Stimulated activated CD8-positive, alpha-beta memory T cell treated with anti-CD3 and anti-CD28 coated beads, Interleukin-7, amount 100 ng/mL, for 24 hours (primary cell): ENCODE measurements at places on chromosomes 2 and 18.

DNA sequence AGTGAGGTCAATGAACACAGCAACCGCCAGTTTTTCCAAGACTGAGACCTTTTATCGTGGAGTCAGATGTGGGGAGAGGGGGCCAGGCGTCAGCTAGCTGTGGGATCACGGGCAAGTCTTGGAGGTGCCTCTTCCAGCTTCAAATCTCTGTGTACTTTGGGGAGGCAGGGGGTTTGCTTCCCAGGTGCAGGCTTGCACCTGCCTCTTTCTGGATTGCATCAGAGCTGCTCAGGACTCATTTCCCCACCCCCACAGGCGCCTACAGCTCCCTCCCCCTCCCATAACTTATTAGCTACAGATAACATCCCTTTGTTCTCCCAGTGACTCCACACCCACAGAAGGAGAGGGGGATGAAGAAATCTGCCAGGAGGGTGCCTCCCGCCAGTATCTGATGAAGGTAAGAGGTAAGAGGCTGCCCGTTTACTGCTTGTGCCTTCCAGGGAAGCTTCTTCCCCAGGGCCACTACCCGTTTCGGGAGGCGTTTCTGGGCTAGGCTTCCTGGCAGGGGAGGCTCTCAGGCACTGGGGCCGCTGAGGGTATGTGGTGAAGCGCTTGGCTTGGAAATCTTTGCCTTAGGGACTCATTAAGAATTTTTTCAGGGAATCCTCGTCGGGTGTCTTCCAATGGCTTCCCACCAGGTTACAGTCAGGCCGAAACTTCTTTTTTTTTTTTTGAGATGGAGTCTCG is 18.8 kb upstream of the MRPL33 start:
- DNase-seq = no peak

DNA sequence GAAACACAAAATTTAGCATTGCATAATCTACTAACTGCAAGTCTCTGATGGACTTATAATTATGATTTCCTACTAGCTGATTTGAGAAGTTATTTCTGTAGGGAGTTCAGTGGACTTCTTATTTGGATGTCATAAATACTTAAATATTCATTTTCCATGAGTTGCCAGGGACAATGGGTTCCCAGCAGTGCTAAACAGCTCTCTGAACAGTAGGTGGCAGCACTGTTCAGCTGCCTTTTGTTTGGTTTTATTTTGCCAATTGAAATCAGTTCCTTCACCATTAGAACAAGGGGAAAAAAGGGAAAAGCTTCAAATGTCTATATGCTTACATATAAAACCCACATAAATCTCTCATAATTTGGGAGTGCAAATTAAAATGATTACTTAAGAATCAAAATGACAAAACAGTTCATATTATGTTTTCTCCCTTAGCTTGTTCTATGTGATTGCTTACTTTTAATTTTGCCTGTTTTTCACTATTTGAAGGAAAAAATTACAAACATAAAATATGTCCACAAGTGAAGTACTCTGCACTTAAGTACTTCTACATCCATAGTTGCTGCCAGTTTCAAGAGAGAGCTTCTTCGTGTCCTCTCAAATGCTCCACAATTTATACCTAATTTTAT is 898.9 kb downstream of the CPS1 start:
- DNase-seq = no peak

GRCh38 chr2:7007488-7007845 is 90.3 kb downstream of the RNF144A start:
- no peak for DNase-seq

GRCh38 chr18:9362869-9363268 is 28.3 kb downstream of the TWSG1 start:
- no peak for DNase-seq

DNA sequence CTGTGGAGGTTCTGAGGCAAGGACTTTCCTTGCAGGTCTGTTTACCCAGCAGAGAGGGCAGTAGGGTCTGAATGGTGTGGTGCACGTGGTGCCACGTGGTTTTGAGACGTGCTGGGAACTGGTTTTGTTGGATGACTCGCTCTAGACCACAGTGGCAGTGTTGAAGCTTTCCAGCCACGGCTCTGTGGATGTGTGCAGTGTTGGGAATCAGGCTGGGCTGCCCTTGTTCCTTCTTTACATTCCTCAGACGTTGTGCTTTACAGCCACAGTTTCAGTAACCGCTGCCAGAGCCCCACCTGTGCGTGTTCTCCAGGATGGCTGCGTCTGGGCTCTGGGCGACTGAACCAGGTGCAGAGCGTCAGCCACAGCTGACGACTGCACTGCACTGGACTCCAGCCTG is 8.2 kb downstream of the CTDP1 start:
- no peak for DNase-seq

- DNase-seq = no peak
These were observed 71.8 kb upstream of the STAM2 start for GRCh38 chr2:152247337-152247695.

- no peak for DNase-seq
These were observed 1347.2 kb upstream of the DDX18 start for GRCh38 chr2:116467243-116467642.

DNA sequence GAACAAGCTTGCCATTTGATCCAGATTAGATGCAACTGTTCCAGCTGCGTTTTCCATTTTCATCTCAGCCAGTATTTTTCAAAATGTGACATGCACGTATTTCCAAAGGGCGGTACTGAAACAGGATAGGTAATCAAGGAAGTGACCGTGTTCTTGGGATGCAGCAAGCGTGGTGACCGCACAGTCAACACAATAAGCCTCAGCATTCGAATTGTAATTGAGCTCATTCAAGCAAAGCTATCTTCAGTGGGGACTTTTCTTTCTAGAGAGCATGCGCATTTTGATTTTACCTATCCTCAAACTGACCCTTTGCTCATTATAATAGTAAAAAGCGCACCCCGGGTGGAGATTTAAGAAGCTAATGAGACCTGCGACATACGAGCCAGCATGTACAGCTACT is 3.4 kb upstream of the ALPP start:
- no peak for DNase-seq

DNA sequence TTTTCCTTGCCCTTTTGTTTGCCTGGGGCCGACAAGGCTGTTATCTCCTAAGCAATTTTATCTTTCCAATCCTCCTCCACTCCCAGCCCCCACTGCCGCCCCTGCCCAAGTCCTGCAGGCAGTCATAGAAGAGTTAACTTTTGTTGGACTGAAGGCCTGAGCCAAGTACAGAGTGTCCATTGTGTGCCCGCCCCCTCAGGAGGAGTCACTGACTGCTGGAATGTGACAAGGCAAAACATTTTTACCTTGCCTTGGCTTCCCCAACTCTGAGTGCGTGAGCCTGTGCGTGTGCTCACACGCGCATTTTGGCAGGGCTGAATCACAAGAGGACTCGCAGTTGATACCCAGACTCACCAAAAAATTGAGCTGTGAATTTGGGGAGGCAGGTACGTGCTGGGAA is 16.2 kb downstream of the SETBP1 start:
- DNase-seq = no peak

DNA sequence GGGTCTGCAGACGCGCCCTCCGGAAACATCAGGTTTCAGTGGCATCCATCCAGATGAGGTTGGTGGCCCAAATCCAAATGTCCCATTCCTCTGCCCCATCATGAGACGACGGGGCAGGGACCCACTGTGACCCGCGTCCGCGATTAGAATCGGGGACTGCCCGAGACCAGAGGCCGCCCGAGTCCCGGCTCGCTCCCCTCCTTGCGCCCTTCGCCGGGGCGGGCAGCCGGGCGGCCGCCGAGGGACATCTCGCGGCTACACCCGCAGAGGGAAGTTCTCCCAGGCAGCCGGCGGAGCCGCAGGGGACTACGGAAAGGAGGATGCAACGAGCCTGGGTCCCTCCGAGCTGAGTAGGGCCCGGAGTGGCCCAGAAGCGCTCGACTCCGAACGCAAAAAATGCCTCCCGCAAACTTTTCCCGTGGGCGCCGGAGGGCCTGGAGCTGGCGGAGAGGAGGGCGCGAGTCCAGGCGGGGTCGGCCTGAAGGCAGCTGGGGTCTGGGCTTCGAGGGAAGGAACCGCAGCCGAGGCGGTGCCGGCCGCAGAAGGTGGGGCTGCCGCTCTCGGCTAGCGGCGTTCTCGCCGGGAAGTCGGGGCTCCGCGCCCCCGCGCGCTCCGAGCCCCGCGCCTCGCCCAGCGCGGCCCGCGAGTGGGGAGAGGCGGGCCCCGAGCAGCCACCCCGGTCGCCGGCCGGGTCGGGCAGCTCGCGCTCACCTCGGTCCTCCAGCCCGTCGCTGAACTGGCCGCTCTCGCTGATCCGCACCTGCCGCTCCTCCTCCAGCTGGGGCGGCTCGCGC is 580 bp downstream of the TMEM163 start:
- DNase-seq = no peak

DNA sequence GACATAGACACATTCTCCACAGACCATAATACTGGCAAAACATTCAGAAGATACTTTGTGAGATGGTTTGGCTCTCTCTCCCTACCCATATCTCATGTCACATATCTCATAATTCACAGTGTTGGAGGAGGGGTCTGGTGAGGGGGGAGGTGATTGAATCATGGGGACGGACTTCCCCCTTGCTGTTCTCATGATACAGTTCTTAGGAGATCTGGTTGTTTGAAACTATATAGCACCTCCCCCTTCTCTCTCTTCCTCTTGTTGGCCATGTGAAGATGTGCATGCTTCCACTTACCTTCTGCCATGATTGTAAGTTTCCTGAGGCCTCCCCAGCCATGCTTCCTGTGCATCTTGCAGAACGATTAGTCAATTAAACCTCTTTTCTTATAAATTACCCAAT is 61.1 kb downstream of the HK2 start:
- no peak for DNase-seq

- no peak for DNase-seq
These were observed 16.6 kb upstream of the NABP1 start for GRCh38 chr2:191661097-191661924.

DNA sequence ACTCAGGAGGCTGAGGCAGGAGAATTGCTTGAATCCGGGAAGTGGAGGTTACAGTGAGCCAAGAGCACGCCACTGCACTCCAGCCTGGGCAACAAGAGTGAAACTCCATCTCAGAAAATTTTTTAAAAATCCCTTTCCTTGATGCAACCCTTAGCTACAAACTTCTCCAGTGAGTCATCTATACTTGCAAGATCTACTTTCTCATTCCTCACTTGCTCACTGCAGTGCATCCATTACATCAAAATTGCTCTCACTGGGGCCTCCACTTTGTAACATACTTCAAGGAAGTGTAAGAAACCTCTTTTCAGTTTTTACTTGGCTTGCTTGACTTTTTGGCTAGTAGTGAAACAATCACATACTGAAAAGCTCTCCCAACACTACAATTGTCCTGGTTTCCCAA is 65.3 kb downstream of the REEP1 start:
- no peak for DNase-seq

DNA sequence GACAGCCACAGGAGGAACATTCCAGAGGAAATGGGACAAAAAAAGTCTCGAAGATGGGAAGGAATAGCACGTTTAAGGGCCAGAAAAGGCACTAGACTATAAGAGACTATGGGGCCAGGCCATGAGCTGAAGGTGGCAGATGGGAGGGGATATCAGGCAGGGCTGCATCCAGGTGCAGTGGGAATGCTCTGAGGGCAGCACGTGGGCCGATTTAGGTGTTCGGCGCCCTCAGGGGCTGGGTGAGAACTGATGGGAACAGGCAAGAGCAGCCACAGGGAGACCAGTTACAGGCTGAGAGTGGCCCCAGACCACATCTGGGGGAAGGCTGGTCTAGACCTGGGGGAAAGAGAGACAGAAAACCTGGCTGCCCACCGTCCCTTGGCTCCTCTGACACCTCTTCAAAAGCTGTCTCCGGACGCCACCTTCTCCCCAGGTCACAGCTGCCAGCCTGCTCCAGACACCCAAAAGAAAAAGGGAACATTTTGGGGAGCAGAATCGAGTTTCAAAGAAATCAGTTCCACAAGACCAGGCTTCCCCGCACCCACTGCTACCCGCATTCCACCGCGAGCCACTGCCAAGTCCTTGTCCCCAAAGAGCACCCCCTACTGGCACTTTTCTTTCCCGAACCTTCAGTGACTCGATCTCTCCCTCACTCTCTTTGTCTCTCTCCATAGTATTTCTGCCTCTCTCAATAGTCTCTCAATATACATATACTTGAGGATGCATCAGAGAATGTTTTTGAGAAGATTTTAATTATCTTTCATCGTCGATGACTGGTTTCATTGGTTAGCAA is 190.1 kb upstream of the AGAP1 start:
- no peak for DNase-seq

DNA sequence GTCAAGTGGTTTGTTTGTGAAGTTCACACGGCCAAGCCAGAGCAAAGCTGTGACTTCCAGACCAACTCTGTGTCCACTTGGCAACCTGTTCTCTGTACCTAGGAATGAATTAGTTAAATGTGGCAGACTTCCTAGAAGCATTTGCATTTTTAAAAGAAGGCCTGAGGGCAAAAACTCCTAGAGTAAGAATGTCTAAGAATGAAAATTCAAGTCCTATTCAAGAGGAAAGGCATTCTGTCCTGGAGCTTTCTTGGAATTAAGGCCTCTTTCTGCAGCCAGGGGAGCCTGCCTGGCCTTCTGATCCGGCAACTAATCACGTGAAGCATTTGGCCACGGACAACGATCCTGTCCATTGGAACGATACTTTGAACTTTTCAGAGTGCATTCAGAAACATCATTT is 155.0 kb downstream of the SETBP1 start:
- no peak for DNase-seq

GRCh38 chr18:26745288-26746181 is 120.0 kb downstream of the AQP4 start:
- DNase-seq = no peak

DNA sequence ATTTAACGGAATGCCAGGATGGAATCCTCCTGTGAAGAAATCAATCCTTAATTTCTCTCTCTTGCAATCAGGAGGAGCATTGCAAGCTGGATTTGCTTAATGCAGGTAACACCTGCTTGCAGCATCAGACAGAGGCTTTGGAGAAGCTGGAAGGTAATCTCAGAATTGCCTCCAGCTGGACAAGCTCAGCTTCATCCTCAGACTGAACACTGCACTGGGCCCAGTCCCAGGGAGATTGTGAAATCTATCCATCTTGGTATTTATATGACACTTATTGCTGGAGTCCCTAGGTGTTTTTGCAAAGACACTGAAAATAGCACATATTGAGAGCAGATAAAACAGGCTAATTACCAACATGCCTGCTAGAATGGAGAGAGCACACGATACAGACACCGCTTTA is 179.4 kb upstream of the SESTD1 start:
- no peak for DNase-seq

- no peak for DNase-seq
These were observed 810.5 kb downstream of the SLC4A3 start for GRCh38 chr2:220437938-220438337.

DNA sequence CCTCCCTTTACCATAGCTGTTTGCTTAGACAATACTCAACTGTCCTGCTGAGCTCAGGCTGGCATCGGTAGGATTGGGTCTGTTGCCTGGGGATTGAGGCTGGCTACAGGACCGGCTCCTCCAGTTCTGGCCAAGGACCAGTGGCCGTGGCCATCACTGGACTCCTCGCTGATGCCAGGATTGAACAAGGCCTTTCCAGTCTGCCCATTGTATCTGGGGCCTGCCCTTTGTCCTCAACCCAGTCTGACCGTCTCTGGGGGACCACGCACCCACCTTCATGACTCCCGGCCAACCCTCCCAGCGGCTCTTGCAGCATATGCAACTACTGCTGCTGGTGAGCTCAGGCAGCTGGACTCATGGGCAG is 28.7 kb downstream of the SH2D6 start:
- DNase-seq = no peak

- no peak for DNase-seq
These were observed 3.7 kb upstream of the CRYBA2 start for GRCh38 chr2:218996937-218997336.

- DNase-seq = no peak
These were observed 267.6 kb downstream of the BCL2 start for GRCh38 chr18:63051928-63052327.
